NCI-H1417 (cell line): ENCODE measurements at places on chromosomes 16 and 17.
A peak's percentile ranks its signal among the peaks of the same experiment; 100 is the strongest.

DNA sequence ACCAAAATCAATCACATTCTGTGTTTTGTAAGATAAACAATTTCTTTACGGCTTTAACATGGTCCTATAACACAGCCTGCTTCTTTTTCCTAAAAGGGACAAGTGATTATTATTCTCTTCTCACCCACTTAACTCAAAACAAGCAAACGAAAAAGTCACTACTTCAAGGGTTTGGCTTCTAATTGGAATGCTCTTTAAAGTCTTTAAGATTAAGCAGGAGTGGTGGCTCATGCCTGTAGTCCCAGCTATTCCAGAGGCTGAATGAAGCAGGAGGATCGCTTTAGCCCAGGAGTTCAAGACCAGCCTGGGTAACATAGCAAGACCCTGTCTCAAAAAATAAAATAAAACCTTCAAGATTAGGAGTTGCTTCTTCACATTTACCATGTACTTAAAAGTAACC lies 66.6 kb upstream of the CNEP1R1 start:
- no peak for DNase-seq

GRCh38 chr17:48593126-48593829 lies at the start of gene HOXB5:
HOXB5 (minus strand) TSS chr17:48593779; CDS start chr17:48593682, 97 bp downstream.
- DNase-seq, result peak; percentile 84

- no peak for DNase-seq
Measured at GRCh38 chr16:66693149-66693548, 3.4 kb downstream of the CMTM4 start.

- no peak for DNase-seq
Measured at GRCh38 chr17:20096430-20096829, 87.3 kb downstream of the SPECC1 start.

- no peak for DNase-seq
Measured at GRCh38 chr16:75761108-75761507, 34.8 kb upstream of the CPHXL start.

DNA sequence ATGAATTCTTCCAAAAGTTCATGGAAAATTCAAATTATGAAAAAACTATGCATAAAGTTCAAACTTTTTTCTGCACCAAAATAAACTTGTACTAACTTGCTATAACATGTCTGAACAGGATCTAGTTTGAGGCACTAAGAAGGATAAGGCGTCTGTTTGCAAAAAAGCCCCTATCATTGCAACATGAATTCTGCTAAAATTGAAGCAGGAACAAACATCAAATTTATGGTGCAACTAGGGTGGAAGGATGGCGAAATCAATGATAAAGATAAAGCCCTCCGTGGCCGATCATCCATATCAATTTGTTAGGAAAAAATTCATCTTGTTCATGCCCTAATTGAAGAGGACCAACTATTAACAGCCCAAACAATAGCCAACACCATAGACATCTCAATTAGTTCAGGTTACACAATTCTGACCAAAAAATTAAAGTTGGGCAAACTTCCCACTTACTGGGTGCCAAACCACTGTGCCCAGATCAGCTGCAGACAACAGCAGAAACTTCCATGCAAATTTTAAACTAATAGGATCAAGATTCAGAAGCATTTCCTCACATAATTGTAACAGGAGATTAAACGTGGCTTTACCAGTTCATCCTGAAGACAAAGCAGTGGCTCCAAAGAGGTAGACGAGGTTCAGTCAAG lies 12.9 kb downstream of the IL21R start:
- no peak for DNase-seq

DNA sequence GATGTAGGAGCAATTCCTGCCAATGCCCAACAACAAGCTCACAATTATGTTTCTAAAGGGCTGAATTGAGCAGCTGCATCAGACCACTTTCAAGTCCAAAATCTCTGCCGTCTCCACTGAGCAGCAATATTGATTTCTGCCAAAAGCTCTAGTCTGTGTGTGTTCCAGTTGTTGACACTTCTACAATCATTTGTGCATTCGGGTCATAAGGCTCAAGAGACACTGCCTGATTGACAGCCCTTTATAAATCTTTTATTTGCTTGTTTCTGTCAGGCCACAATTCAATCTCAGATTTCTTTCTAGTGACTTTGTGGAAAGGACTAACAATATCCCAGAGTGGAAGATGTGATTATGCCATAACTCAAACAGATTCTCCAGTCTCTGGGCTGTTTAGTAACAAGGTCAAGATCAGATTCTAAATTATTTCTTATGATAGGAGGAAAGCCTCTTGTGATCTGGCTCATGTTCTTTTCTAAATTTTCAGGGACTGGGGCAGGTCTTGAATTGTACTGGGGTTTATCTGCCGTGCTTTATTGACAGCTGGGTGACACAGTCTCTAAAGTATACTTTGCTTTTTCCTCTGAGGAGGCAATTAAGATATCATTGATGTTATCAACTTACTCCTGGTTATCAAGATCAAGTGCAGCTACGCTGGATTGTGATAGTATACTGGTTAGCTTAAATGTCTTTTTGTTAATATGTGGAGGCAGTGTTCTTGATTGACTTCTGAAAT lies 377.1 kb downstream of the CNTNAP4 start:
- DNase-seq, result no peak

DNA sequence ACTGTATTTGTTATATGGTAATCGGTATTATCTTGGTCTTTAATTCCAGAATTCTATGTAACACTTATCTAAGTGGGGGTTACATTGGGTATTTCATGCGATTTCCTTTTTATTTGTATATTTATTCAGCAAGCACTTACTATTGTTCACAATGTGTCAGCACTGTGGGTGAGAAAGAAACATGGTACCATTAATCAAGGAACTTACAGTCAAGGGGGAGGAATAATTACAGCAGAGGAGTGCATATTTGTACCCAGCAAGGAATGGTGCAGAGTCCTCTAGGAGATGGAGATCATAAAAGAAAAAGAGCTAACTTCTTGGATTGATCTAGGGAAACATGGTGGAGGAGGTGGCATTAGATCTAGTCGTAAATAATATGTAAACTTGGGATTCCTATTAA lies 117.0 kb upstream of the KCNJ16 start:
- peak; percentile 15 for DNase-seq

- DNase-seq, result peak; percentile 71
Measured at GRCh38 chr16:61842666-61843065, 193.6 kb downstream of the CDH8 start.

DNA sequence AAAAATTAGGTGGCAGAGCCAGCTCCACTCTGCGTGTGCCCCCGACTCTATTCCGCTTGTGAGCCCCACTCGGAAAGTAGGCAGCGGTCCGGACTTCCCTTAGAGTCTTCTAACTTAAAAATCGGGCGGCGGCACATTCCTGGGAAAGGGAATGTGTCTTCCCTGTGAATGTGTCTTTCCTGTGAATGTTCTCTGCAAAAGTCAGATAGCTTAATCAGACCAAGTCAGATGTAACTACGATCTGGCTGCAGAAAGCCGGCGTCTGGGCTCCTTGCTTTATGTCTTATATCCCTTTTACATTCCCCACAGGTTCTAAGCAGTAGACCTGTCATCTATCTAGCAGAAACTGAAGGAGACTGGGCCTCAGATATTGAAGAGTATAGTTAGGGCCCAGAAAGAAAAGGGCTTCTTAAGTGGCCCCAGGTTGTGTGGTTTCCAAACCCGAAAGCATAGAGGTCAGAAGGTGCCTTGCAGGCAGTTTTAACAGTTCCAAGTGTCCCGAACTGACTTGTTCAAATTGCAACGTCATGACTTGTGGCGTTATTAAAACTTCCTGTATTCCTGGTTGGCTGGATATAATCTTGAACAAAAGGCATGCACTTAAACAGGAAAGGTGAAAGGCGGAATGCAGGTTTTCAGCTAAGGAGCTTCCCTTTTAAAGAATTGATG lies 601 bp downstream of the PHKB start:
- DNase-seq, result peak; percentile 71

DNA sequence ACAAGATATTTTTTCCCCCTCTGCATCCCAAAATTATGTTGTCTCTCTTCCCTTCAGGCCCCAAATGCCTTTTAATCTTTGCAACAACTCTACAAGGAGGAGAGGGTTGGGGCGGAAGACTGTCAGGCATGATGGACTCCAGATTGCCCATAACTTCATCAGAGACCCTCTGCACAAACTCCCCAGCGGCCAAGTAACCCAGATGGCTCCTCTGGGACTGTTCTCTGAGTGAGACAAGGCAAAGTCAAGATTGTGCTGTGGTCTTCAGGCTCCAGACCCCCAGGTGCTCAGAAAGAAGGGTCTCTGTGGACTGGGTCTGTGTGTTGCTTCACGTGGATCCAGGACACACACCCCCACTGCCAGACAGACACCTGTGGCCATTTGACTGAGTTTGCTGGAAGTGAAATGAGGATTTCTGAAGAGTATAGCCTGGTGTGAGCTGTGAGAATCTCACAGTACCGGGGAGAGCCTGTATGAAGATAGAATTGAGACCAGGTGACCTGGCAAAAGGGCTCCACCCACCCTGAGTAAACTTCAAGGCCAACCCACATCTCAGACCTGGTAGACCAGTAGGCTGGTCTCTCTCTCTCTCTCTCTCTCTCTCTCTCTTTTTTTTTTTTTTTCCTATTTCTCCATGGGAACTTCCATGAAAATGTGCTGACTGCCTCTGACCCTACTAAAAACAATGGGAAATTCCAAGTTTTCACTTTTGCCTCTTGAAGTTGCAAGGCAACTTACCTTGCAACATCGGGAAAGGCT lies 354.1 kb downstream of the SOX9 start:
- DNase-seq, result no peak

GRCh38 chr17:42163113-42163512 lies 8.3 kb upstream of the RAB5C start:
- no peak for DNase-seq

GRCh38 chr17:7382901-7383300 lies 2.0 kb downstream of the TNK1 start:
- DNase-seq, result no peak

DNA sequence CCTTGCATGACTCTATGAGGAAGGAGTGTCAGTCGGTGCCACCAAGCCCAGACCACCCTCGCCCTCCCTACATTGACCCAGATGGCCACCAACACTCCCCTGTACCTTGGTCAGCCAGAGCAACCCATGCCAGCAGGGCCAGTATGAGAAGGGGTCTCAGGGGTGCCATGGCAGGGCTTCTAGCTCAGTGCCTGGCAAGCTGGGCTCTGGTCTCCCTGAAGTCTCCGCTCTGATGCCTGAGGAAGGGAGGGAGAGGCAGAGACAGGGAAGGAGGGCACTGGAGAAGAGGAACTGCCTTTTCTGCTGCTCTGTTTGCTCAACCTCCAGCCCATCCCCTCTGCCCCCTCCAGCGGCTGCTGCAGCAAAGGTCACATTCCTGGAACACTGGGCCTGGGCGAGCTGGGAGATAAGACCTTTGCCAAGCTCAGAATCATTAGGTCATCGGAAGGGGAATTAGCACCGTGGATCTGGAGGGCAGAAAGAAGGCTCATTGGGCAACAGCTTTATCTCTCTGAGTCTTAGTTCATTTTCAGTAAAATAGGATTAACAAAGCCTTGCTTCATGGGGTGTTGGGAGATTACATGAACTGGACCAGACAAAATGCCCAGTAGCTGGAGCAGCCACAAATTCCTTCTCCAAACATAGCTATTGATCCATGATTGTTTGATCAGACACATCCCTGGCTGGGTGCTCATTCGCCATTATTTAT lies at the start of gene VTN:
Gene VTN (minus strand): TSS at position 273 of the 709 bp plus-strand sequence. CDS start 104 bp downstream, at position 169.
- DNase-seq, result no peak

- DNase-seq, result peak; percentile 13
Measured at GRCh38 chr16:1101133-1101532, 5.1 kb upstream of the C1QTNF8 start.

- no peak for DNase-seq
Measured at GRCh38 chr17:3385869-3386816, at the start of gene OR3A2. OR3A2 (minus strand) TSS chr17:3386308.
